Spinal cord (tissue), 10 donors: ENCODE measurements at places on chromosomes 7 and 10. TPM values are rescaled to one million over a fixed set of nuclear protein-coding genes. Genes with fewer than 3 reads are reported as not detected.
A peak's percentile ranks its signal among the peaks of the same experiment; 100 is the strongest.

DNA sequence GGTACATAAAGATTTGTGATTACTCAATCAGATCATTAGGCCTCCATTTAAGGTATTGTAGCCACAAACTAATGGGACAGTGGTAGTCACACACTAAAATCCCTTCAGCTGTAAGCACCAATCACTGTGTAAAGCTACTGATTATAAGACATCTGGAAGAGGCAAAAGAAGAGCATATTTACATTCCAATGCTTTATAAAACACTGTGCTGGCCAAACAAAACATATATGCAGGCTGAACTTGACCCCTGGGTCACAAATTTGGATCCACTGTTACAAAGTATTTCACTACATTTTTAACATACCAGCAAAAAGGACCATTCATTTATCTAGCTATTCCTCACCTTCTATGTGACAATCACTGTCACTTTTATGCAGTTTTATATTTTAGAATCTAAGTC, 41.4 kb upstream of the ANLN start:
- H3K4me1 ChIP-seq = no peaks in the 10 kb centered on the region
- no peak overlapping the region for H3K27ac ChIP-seq
- no peaks in the 10 kb centered on the region for H3K36me3 ChIP-seq
- DNase-seq = no peak
- no peak overlapping the region for H3K4me3 ChIP-seq

- peaks cover 17% of the 10 kb centered on the region for H3K27me3 ChIP-seq
- peaks cover 65% of the 10 kb centered on the region for H3K36me3 ChIP-seq
- no peak overlapping the region for H3K4me3 ChIP-seq
- H3K4me1 ChIP-seq = peaks cover 28% of the 10 kb centered on the region
- no peak overlapping the region for H3K27ac ChIP-seq
Observed at GRCh38 chr7:904847-905246, 28.5 kb downstream of the GET4 start.

The GPR26 gene
- 1.8 TPM for total RNA-seq

DNA sequence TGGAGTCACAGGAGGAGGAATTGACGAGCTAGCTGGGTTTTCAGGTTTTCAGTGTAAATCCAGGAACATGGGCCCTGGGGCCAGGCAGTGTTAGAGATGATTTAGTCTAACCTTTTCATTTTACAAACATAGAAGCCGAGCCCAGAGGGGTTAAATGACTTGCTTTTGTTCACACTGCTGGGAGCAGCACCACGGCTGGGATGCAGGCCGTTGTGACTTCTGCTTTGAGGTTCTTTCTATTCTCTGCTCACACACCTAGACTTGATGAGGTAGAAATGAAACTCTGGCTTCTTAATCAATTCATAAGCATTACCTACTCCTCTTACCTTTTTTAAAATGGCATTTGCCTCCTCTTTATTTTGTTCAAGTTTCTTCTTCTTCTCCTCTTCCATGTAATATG, 36.4 kb downstream of the CREB5 start:
- H3K36me3 ChIP-seq = no peaks in the 10 kb centered on the region
- no peak for DNase-seq
- no peak overlapping the region for H3K4me3 ChIP-seq
- H3K27me3 ChIP-seq = no peaks in the 10 kb centered on the region
- no peaks in the 10 kb centered on the region for H3K4me1 ChIP-seq

- no peaks in the 10 kb centered on the region for H3K36me3 ChIP-seq
- no peak overlapping the region for H3K27ac ChIP-seq
Observed at GRCh38 chr7:108026647-108027046, 23.7 kb upstream of the LAMB1 start.

The PAPOLB gene
- 1.5 TPM for total RNA-seq

- H3K36me3 ChIP-seq = no peaks in the 10 kb centered on the region
- H3K4me1 ChIP-seq = peaks cover 22% of the 10 kb centered on the region
- no peak overlapping the region for H3K4me3 ChIP-seq
- DNase-seq = no peak
- peaks cover 6% of the 10 kb centered on the region for H3K27me3 ChIP-seq
Observed at GRCh38 chr10:123556049-123556448, 110.1 kb upstream of the GPR26 start.

The PLEKHS1 gene
- not detected for total RNA-seq

- no peak overlapping the region for H3K27ac ChIP-seq
- H3K4me3 ChIP-seq = no peak overlapping the region
- peaks cover 2% of the 10 kb centered on the region for H3K4me1 ChIP-seq
Observed at GRCh38 chr7:130425796-130426195, 15.0 kb downstream of the CEP41 start.

The CYP2C8 gene
- total RNA-seq = 2.6 TPM

The BMPR1A gene
- 83.9 TPM for total RNA-seq

DNA sequence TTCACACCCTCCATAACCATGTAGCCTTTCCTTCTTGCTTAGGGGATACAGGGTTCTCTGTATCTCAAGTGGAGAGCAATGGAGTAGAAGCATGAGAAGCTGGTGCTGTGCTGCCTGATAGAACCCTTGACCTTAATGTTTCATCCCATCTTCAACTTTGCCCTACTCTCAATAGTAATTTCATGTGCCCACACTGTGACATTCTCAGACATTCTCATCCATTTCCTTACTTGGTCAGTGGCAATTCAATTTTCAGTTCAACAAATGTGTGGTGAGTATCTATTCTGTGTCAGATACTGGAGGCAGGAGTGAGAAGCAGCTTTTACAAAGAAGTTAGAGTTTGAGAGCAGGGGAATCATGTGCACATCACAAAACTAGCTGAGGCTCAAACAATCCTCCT, 16.1 kb downstream of the STRIP2 start:
- H3K27ac ChIP-seq = no peak overlapping the region
- no peak overlapping the region for H3K4me3 ChIP-seq
- H3K4me1 ChIP-seq = no peaks in the 10 kb centered on the region
- no peaks in the 10 kb centered on the region for H3K27me3 ChIP-seq
- no peak for DNase-seq
- peaks cover 21% of the 10 kb centered on the region for H3K36me3 ChIP-seq

- DNase-seq = no peak
- H3K27me3 ChIP-seq = no peaks in the 10 kb centered on the region
- H3K4me3 ChIP-seq = no peak overlapping the region
- peaks cover 8% of the 10 kb centered on the region for H3K4me1 ChIP-seq
- peaks cover 4% of the 10 kb centered on the region for H3K36me3 ChIP-seq
Observed at GRCh38 chr10:13105184-13105583, 5.2 kb downstream of the OPTN start.

The TOMM7 gene
- 386 TPM for total RNA-seq

DNA sequence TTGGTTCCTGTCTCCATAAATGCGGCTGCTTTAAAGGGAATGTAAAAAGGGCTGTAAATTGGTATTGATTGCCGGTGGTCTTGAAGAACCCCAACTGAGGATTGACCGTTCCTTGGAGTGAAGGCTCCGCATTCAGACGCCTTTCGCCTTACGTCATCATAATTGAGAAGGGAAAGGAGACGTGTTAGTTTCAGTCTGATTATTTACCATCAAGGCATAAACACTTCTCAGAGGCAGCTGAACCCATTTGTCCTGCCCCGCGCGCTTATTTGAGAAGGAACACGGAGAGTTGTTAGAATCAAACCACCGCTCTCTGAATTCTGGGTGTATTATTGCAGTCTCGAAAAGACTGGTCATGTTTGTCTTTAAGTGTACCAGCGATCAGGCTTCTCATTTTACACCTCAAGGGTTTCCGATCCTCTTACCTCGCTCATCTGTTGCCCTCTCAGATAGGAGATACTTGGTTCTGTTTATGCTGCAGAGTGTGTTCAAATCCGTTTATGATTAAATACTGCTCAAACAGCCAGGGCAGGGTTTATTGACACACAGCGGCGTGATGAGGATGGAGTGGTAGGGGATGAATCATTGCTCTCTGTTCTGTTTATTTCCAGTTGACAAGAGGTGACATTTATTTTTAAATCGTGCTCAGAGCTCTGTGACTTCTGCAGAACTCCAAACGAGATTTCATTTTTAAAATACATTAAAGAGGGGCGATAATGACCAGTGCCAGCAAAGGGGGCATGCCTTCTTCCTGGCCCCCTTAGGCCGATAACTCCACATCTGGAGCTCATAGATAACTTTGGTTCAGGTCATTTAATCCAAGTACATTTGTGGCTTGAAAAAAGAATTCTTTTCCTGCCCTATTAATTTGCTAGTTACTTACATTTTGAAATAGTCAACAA, 30.4 kb downstream of the FOXK1 start:
- peak; percentile 57 for DNase-seq
- no peaks in the 10 kb centered on the region for H3K27me3 ChIP-seq
- peaks cover 27% of the 10 kb centered on the region for H3K36me3 ChIP-seq
- no peak overlapping the region for H3K4me3 ChIP-seq
- H3K27ac ChIP-seq = no peak overlapping the region
- peaks cover 67% of the 10 kb centered on the region for H3K4me1 ChIP-seq

The HSPA12A gene
- total RNA-seq = 106 TPM

The CFTR gene
- 6.3 TPM for total RNA-seq

GRCh38 chr7:101085162-101085964, at the start of gene TRIM56:
TRIM56 (plus strand) TSS chr7:101085481; CDS start chr7:101087313, 1,832 bp downstream.
- peaks cover 27% of the 10 kb centered on the region for H3K36me3 ChIP-seq
- DNase-seq = peak; percentile 72
- H3K4me1 ChIP-seq = no peaks in the 10 kb centered on the region
- peak within 1 kb of the TSS; percentile 68 for H3K4me3 ChIP-seq
- no peaks in the 10 kb centered on the region for H3K27me3 ChIP-seq
- H3K27ac ChIP-seq = peak within 1 kb of the TSS; percentile 72

GRCh38 chr10:126665207-126665606, 5.3 kb downstream of the C10orf90 start:
- H3K27ac ChIP-seq = no peak overlapping the region
- H3K4me3 ChIP-seq = no peak overlapping the region
- H3K36me3 ChIP-seq = no peaks in the 10 kb centered on the region
- DNase-seq = no peak
- H3K4me1 ChIP-seq = peaks cover under 1% of the 10 kb centered on the region
- H3K27me3 ChIP-seq = no peaks in the 10 kb centered on the region

- DNase-seq = no peak
- H3K27ac ChIP-seq = no peak overlapping the region
- no peak overlapping the region for H3K4me3 ChIP-seq
- no peaks in the 10 kb centered on the region for H3K27me3 ChIP-seq
- H3K36me3 ChIP-seq = no peaks in the 10 kb centered on the region
- no peaks in the 10 kb centered on the region for H3K4me1 ChIP-seq
Observed at GRCh38 chr7:16936626-16937422, 55.0 kb upstream of the AGR3 start.

- no peaks in the 10 kb centered on the region for H3K36me3 ChIP-seq
- H3K27me3 ChIP-seq = no peaks in the 10 kb centered on the region
- H3K4me1 ChIP-seq = peaks cover 14% of the 10 kb centered on the region
- no peak for DNase-seq
Observed at GRCh38 chr7:37104822-37105518, 343.7 kb downstream of the ELMO1 start.

The AKR1D1 gene
- total RNA-seq = not detected

- H3K27me3 ChIP-seq = no peaks in the 10 kb centered on the region
- no peak overlapping the region for H3K4me3 ChIP-seq
- H3K4me1 ChIP-seq = no peaks in the 10 kb centered on the region
- no peak overlapping the region for H3K27ac ChIP-seq
- DNase-seq = no peak
Observed at GRCh38 chr10:75358835-75359421, 42.6 kb downstream of the ZNF503 start.

The ADCY1 gene
- total RNA-seq = 21.8 TPM

The MPP7 gene
- total RNA-seq = 8.9 TPM

The PRLHR gene
- 0.22 TPM for total RNA-seq

GRCh38 chr7:69067397-69067796, 530.9 kb upstream of the AUTS2 start:
- no peak overlapping the region for H3K27ac ChIP-seq
- no peak for DNase-seq
- H3K27me3 ChIP-seq = no peaks in the 10 kb centered on the region
- H3K4me3 ChIP-seq = no peak overlapping the region
- no peaks in the 10 kb centered on the region for H3K4me1 ChIP-seq
- no peaks in the 10 kb centered on the region for H3K36me3 ChIP-seq
